Right renal pelvis (tissue), 4 donors: ENCODE measurements at places on chromosomes 2 and 18. TPM values are rescaled to one million over a fixed set of nuclear protein-coding genes. Genes with fewer than 3 reads are reported as not detected.

The MTCL1 gene
- 16.3 TPM for polyA plus RNA-seq

The CELF4 gene
- polyA plus RNA-seq, result 2.8 TPM

DNA sequence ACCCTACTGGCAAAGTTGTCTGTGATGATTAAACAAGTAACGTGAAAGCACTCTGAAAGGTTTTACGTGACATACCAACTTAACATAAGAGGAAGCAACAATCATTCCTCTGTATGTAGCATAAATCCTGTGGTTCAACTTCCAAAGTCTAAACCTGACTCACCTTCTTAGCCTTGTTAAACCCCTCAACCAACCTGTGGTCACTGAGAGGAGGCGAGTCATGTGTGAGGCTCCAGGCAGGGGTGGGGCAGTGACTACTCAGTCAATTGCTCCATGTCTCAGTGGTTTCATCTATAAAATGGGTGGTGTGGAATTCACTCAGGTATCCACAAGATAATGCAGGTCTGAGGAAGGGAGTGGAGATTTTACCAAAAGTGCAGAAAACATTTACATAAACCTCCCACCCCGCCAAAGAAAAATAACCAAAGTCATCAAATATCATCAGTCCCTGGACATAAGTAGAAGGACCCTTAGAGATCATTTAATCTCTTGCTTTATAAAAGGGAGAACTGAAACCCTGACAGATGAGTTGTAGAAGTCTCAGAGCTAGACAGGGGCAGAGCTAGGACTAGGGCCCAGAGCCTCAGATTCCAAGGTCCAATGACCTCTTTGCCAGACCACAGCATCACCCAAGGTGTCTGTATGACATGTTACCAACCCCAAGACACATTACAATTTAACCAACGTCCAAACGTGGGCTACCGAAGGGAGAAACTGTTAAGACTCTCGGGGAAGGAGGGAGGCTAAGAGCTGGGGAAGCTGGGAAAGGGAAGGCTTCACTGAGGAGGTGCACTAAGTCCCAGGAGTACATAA is 3.7 kb upstream of the PCBP1 start:
- no peak for DNase-seq

DNA sequence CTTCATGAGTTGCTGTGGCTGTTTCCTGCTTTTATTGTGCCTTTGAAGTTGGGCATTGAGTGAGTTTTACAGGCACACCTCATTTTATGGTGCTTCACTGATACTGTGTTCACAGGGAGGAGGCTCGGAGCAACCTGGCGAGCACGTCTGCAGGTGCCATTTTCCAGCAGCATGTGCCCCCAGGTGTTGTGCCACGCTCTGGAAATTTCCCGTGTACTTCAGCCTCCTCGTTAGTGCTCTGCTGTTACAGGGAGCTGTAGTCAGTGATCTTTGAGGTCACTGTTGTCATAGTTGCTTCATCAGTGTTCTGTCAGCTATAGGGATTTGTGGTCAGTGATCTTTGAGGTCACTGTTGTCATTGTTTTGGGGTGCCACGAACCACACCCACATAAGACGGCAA is 20.1 kb downstream of the CTDP1 start:
- no peak for DNase-seq

- DNase-seq, result no peak
These were observed 97.7 kb upstream of the SIX3 start for GRCh38 chr2:44843641-44844310.
